Liver (tissue), 10 donors: ENCODE measurements at places on chromosomes 12 and 14.

- no peak for DNase-seq
Observed at GRCh38 chr14:104785708-104786080, 9.9 kb downstream of the AKT1 start.

DNA sequence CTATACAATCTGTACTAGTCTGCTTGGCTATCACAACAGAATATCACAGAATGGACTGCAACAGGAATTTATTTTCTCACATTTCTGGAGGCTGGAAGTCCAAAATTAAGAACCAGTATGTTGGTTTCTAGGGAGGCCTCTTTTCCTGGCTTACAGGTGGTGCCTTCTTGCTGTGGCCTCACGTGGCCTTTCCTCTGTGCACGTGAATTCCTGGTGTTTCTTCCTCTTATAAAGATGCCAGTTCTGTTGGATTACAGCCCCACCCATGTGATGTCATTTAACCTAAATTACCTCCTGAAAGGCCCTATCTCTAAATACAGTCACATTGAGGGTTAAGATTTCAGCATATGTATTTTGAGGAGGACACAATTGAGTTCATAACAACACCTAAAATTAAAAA is 32.1 kb upstream of the C2CD5 start:
- no peak for DNase-seq

DNA sequence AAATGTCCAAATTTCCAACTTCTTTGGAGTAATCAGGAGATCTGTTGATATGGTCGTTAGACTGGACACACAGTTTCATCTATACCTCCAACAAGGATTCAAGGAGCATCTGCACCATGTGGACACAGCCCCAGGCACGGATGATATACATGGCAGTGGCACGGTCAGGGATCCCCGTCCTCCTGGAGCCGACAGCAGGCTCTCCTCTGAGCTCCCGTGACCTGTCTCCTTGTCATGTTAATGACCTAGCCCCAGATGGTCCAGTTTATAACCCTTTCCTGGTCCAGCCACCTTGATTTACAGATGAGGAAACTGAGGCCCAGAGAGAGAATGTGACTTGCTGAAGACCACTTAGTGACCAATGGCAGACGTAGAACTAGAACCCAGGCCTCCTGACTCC is 16.5 kb upstream of the SERPINA4 start:
- peak; percentile 23 for DNase-seq

DNA sequence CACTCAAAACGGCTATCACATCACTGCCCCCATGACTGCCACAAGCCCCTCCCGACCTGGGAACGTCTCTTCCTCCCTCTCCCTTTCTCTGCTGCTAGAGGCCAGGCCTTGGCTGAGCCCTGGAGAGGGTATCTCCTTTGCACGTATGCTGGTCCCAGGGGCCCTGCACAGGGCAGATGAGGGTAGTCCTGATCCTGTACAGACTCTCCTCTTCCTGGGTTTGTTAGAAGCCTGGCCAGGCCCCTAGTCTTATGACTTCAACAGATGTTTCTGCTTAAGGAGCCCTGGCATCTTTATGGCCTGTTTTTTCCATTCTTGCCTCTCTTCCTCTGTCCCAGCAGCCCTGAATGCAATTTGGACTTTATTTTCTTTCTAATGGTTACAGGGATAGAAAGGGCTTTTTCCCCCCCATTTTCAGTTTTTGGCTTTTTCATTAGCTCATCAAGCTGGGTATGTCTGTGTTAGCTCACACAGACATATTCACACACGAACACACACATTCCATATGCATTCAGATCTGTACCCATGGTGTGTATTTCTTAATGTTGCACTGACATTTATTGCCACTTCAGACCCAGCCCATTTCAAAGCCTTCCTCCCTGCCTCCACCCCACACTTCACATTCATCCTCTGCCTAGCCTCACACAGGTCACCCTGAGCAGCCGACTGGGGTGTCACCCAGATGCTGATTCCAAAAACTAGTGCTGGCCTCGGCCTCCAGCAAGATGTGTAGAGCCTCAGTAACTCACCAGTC is 203.2 kb downstream of the ZFP36L1 start:
- DNase-seq, result no peak

DNA sequence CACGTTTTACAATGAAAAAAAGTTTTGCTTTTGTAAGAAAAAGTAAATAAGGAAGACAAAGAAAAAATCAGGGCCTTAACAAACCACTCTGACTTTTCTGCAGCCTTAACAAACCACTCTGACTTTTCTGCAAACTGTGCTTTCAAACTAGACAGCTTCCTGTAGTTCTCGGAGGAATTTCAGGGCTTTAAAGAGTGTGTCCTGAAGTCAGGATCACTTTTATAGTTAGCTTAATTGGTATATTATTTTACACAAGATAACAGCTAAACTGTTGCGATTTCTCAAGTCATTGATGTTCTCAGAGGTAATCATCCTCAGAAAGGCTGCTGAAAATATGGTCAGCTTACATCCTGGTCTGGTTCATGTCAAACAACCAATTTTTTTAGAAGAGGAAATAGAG is 42.2 kb downstream of the TMEM117 start:
- DNase-seq, result no peak

- no peak for DNase-seq
Observed at GRCh38 chr14:68284333-68284732, 464.8 kb downstream of the RAD51B start.

- no peak for DNase-seq
Observed at GRCh38 chr12:53928054-53928835, 10.4 kb upstream of the HOXC13 start.

DNA sequence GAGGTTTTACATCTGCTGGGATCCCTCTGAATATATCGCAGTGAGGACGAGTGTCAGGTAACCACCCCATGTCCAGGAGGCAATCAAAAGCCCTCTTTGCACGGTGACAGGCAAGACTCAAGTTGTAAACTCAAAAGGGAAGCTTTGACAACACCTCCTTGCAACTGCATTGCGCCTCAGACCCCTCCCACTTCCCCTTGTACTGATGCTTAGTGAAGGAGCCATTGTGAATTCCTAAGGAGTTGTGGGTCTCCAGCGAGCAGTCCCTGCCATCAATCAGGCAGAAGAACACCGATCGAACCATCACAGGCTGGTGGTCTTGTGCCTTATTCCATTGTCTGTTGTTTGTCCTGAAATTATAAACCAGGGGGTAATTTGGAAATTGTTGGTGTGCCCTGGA is 112.6 kb downstream of the CCDC60 start:
- no peak for DNase-seq

DNA sequence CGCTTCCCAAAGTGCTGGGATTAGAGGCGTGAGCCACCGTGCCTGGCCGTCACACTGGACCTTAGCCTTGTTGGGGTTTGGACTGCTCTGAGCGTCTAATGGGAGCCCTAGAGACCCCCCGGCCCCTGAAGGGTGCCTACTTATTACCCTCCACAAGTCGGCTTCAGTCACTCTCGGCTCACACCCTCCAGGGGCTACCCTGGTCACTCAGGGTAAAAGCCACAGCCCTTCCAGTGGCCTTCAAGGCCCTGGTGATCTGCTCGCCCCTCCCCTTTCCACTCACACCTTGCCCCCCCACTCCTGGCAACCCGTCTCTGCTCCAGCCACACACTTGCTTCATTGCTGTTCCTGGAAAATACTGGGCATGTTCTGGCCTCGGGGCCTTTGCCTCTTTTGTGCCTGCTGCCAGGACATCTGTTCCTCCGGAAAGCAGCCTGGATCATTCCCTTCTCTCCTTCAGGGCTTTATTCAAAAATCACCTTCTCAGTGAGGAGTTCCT is 3.6 kb upstream of the MORN3 start:
- no peak for DNase-seq

- no peak for DNase-seq
Observed at GRCh38 chr14:36226164-36226563, 49.6 kb upstream of the PTCSC3 start.

DNA sequence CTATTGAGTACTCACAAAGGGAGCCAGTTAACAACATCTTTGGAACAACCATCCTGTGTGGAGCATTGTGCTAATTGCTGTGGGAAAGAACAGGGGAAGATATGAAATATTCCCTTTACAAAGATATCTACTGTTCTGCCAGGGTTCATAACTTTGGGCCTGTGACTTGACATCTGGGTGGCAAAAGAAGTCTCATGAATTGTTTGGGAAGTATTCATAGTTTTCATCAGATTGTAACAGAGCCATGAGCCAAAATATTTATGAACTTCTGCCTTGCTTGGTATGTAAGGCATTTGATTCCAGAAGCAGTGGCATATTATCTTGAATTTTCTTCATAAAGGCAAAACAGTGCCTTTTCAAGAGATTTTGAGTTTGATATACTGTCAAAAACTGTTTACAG is 816.2 kb downstream of the DIO2 start:
- DNase-seq, result no peak

DNA sequence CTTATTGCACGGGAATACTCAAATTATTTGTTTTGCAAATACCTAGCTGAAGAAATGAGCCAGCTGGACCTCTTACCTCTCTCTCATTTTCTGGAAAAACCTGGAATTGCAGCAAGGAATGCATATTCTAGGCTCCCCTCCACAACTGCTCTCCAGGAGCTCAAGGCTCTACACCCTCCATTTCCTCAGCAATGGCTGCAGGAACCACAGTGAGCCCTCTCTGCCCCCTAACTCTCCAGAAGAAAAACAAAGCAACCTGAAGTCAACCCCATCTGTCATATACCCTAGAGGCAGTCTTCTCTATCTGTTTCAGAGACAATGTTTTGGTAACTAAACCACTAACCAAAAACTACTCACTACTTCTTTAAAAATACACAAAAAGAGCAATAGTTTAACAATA is 221.6 kb downstream of the SLC25A21 start:
- DNase-seq, result no peak

- no peak for DNase-seq
Observed at GRCh38 chr12:111238075-111238734, 130.7 kb downstream of the PHETA1 start.

DNA sequence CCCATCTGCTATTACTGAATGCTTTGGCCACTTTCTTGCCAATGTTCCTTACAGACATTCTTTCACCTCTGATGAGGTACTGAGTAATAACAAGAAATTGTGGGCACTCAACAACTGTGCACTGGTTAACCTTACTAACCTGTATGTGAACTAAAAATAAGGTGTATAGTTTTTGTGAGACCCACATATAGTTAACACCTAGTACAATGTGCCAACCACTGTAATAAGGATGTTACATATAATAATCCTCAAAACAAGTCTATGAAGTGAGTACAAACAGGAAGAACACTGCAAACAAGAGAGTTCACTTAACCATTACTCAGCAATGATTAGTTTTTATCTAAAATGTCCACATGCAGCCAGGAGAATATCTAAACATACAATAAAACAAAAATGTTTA is 4.5 kb downstream of the DDHD1 start:
- no peak for DNase-seq

DNA sequence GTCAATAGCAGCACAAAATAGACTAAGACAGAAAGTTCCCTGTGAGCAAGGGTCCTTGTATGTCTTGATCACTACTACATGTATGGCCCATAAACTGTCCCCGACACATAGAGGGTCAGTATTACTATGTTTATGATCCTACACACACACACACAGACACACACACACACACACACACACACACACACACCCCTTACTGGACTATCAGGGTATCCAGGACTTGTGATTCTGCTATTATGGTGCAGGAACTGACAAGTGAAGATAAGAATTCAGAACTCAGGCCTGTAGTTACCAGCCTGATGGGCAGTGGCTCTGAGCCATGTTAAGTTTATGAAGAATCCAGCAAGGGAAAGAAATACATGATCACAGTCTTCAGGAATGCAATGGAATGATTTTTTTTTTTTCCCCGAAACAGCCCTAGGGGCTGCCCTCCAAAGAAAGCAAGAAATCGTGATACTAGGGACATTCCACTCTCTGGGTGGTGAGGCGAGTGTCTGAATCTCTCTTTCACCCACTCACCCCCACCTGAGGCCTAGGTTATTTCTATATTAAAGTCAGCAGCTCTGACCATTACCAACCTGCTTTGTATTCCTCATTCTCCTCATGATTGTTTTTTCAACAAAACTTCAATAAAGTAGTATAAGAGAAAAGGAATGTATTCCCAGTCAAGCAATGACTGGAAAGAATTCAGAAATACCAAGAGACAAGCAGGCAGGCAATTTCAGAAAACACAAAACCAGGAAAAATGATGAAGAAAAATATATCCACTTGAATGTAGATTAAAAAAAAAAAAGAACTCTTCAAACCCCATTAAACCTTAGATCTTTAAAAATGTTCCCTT is 105.8 kb downstream of the AVPR1A start:
- DNase-seq, result no peak

GRCh38 chr12:28172434-28173030 is 17.7 kb upstream of the CCDC91 start:
- no peak for DNase-seq

GRCh38 chr14:104600141-104600643 is 4.4 kb downstream of the TMEM179 start:
- no peak for DNase-seq

- no peak for DNase-seq
Observed at GRCh38 chr12:68240079-68240478, 13.3 kb downstream of the IL22 start.

- DNase-seq, result no peak
Observed at GRCh38 chr12:71748081-71748850, 6.4 kb upstream of the RAB21 start.

DNA sequence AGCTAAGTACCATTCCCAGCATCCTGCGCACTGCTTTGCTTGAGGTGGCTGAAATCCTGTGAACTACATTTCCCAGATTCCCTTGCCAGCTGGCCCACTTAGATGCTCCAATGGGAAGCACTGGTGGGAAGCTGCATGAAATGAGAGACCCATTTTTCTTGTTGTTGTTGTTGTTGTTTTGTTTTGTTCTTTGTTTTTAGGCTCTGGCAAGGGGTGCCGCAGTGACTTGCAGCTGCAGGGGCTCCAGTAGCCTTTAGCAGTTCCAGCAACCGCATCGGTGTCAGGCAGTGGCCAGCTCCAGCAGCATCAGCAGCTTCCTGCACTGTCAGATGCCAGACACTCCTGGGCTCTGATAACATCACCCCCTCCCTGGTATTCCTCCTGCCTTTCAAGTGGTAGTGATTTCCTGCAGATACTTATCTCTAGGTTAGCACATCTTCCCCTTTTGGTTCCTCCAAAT is 8.8 kb upstream of the EGLN3 start:
- DNase-seq, result no peak
